ENCODE measurements at places on chromosomes 13 and 19.

- no peak for DNase-seq
Measured at GRCh38 chr13:39345982-39346381, 257.0 kb downstream of the LHFPL6 start.

- DNase-seq: no peak
Measured at GRCh38 chr13:112060282-112060830, 6.6 kb upstream of the SOX1 start.

DNA sequence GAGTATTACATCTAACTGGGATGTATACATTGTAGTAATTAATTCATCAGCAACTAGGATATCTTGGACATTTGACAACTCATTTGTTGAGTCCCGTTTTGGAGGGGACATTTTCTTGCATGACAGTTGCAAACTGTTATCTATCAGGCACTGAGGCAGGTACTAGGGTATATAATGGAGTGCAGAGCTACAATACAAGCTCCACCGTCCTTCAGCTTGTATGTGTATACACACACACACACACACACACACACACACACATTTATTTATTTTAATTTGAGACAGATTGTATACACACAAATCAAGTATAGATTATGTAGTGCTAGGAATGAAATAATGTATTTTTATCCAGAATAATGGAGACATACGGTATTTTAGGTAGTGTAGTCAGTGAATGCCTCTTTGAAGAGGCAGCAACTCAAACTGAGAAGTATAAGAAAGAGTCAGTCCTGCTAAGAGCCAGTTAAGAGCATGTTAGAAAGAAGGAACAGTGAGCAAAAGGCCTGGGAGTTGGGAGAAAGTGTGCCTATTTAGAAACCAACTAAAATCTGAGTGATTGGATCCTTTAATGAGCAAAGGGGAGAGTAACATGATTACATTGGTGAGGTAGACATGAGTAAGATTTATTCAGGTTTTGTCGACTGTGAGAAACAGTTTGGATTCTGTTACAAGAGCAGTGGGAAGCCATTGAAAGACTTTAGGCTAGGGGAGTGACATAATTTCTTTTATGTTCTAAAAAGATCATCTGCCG lies 74.5 kb downstream of the NBEA start:
- no peak for DNase-seq

GRCh38 chr13:37914781-37915391 lies 45.3 kb upstream of the TRPC4 start:
- no peak for DNase-seq

GRCh38 chr19:11418549-11419506 lies at the start of gene RGL3:
TSS of gene RGL3 (minus strand) at chr19:11419314. CDS start at chr19:11419278, 36 bp downstream.
- no peak for DNase-seq

DNA sequence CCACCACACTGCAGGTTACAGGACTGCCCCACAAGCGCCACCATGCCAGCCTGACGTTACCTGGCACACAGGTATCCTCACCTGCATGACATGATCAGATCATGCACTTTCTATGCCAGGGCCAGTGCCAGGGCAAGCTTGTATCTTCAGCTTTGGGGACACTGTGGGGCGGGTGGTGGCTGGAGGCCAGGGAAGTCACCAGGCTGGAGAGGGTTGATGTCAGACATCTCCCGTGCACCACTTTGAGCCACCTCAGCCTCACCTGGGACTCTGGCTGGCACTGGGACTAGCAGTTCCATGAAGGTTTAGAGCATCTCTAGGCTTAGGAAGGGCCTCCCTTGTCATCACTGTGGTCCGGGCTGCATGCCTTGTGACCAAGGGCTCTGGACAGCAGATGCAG lies 97.2 kb downstream of the WTIP start:
- no peak for DNase-seq

DNA sequence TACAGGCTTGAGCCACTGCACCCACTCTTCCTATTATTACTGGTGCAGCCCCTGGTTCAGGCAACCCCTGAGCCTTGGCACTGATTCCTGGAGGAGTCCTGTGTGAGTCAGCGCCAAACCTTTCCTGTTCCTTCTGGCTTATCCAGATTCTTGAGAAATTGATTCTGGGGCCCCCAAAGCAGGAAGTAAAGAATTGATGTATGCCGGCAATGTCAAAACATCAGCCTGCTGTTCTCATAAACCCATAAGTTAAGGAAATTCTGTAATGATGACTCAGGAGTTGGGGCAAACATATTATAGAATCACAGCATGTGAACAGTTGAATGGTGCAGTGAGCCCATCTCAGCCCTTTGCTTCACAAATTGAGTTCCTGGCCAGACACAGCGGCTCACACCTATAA lies 1.4 kb upstream of the OR7G3 start:
- peak; percentile 82 for DNase-seq

GRCh38 chr19:39996218-39996810 lies 546 bp upstream of the ZNF546 start:
- DNase-seq: peak; percentile 29

- DNase-seq: no peak
Measured at GRCh38 chr19:23557381-23557780, 129.6 kb downstream of the ZNF675 start.

- DNase-seq: peak; percentile 73
Measured at GRCh38 chr13:113815151-113816058, 48.5 kb downstream of the GAS6 start.

DNA sequence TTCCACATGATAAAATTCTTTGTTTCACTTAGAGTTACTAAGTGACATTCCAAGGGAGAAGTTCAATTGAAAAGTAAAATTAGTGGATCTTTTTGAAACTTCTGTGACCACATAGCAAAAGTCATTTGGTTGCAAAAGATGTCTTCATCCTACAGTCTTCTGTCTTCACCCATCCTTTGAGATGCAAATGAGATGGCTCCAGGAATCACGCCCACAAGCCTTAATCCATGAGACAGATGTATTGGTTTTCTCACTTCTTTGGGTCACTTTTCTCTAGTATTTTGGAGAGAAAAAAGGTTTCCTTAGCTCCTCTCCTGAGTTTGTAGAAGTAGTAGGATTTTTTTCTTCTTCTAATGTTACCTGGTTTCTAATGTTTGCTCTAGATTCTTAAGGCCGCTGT lies 259.5 kb upstream of the SLC10A2 start:
- DNase-seq: no peak

DNA sequence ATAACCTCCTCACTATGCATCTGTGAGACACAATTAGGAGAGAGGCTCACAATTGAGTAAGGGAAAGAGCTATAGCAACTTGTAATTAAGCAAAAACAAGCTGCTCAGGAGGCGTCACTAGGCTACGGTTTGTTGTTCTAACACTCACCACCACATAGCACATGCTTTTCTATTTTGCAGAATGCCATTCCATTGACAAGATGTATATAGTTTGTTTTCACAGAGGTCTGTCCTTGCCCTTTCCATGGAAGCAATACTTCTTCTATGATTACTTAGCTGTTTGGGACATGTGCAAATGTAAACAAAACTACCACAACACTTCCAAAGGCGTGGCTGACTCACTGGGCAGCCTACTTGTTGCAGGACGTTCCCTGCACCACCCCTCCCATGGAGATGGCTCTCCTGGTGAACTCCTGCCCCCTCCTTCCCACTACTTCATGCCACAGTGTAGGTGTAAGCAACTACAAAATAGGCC lies 33.9 kb upstream of the FAM216B start:
- DNase-seq: no peak

DNA sequence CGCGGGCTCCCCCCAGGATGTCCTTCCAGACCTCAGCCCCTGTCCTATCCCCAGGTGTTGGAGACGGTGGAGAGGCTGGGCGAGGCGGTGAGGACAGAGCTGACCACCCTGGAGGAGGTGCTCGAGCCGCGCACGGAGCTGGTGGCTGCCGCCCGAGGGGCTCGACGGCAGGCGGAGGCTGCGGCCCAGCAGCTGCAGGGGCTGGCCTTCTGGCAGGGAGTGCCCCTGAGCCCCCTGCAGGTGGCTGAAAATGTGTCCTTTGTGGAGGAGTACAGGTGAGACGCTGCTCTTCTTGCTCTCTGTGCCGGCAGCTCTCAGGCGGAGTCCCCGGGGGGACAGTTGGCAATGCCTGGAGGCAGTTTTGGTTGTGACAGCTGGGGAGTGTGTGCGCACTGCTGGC lies 6.9 kb downstream of the TTYH1 start:
- no peak for DNase-seq
